ENCODE measurements at places on chromosomes 1 and 21. TPM values are rescaled to one million over a fixed set of nuclear protein-coding genes. Genes with fewer than 3 reads are reported as not detected.

The IFNLR1 gene
- 3.7 TPM for total RNA-seq

DNA sequence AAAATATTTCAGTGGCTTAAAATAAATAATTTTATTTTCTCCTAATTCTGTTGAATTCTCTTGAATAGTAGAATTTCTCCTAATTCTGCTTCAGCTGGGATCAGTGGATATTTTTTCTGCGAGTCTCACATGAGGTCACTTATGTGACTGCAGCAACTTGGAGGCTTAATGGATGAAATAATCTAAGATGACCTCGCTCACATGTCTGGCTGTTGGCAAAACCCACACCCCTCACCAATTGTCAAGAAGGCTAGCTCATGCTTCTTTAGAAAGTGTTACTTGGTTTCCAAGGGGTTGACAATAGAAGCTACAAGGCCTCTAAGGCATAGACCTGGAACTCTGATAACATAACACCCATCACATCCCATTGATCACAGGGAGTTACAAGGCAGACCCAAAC lies 156.9 kb upstream of the DPYD start:
- no peak for DNase-seq
- H3K27me3 ChIP-seq = no peaks in the 10 kb centered on the region
- no peak overlapping the region for H3K27ac ChIP-seq
- H3K4me3 ChIP-seq = no peak overlapping the region

The TCP10L gene
- not detected for total RNA-seq

DNA sequence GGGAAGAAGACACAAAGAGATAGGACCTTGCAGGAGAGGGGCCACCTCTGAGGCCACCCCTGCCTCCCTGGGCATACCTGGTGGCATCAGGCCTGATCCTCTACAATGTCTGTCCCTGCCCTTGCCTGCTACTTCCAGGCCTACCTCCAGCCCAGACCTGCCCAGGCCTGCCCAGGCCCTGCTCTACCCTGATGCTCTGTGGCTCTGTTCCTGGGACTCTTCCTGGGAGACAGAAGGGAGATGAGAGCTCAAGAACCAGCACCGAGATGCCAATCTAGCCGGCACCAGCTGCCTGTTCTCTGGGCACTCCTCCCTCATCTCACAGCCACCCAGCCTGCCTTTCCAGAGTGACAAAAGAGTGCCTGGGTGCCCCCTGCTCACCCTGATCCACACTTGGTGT lies 2.7 kb downstream of the CELF3 start:
- H3K27me3 ChIP-seq = no peaks in the 10 kb centered on the region
- no peak for DNase-seq
- H3K36me3 ChIP-seq = no peaks in the 10 kb centered on the region
- no peak overlapping the region for H3K4me3 ChIP-seq

DNA sequence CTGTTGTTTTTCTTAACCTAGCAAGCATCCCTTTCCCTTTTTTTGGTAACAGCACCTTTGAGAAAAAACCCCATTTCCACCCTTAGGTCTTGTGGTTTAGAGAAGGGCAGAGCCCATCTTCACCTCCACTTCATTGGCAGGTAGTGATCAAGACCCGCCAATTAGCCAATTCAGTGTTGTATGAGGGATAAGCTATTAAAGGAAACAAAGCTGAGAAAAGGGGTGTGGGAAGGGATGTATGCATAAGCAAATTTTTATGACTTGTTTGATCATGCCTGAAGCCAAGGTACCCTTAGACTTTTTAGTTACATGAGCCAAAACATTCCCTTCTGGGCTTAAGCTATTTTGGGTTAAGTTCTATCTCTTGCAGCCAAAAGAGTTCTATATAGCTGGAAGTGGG lies 3.6 kb upstream of the ZNF697 start:
- H3K27ac ChIP-seq = no peak overlapping the region
- H3K27me3 ChIP-seq = no peaks in the 10 kb centered on the region
- H3K4me1 ChIP-seq = peaks cover 13% of the 10 kb centered on the region
- H3K4me3 ChIP-seq = no peak overlapping the region
- no peak for DNase-seq

DNA sequence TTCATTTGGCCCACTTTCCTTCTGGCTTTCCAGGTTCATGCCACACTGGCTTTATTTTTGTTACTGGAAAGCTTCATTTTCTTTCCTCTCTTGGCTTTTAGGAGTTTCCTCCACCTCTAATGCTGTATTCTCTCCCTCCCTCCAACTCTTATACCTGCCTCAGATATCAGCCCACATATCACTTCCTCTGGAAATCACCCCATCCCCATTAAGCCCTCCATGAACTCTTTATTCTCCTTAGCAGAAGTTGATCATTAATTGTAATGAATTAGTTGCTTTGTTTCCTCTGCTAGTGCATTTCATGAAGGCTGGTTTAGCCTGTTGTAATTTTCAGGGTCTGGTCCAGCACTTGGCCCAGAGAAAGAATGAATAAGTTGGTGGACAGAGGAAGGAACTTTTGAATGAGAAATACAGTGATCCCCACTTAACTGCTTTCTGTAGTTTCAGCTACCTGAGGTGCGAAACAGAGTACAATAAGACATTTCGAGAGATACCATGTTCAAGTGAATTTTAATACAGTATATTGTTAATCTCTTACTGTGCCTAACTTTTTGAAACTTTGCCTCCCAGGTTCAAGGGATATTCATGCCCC lies 1.7 kb downstream of the SOAT1 start:
- peak overlapping the region; percentile 77 for H3K4me3 ChIP-seq
- H3K27me3 ChIP-seq = no peaks in the 10 kb centered on the region
- no peaks in the 10 kb centered on the region for H3K36me3 ChIP-seq
- DNase-seq = no peak
- H3K4me1 ChIP-seq = peaks cover 66% of the 10 kb centered on the region
- H3K27ac ChIP-seq = peak overlapping the region; percentile 97

The NBPF4 gene
- total RNA-seq = not detected

- no peak overlapping the region for H3K27ac ChIP-seq
- no peaks in the 10 kb centered on the region for H3K36me3 ChIP-seq
- H3K4me3 ChIP-seq = no peak overlapping the region
Measured at GRCh38 chr1:5637171-5637570, 355.1 kb downstream of the NPHP4 start.

The SPRR1B gene
- total RNA-seq = not detected

- H3K4me3 ChIP-seq = no peak overlapping the region
- H3K27me3 ChIP-seq = no peaks in the 10 kb centered on the region
- H3K27ac ChIP-seq = no peak overlapping the region
- no peak for DNase-seq
Measured at GRCh38 chr21:28833182-28833581, 159.5 kb downstream of the LTN1 start.

DNA sequence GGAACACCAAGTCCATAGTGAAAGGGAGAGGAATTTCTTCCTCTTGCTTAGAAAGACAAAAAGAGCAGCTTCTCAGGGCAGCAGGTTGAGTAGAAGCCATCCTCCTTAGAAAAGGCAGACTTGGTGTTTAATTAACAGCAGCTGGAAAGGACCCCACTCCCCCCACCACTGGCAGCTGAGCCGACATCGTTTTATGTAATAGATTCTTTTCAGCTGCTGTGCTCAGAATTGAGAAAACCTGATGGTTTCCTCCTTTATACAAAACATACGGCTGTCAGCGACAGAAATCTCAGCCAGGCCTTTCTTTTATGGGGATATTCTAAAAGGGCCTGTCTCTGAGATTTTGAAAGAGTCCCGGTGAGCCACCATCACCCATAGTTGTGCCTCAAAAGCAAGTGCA lies 49.9 kb downstream of the MAN1C1 start:
- no peak overlapping the region for H3K4me3 ChIP-seq
- H3K36me3 ChIP-seq = no peaks in the 10 kb centered on the region
- peaks cover 2% of the 10 kb centered on the region for H3K4me1 ChIP-seq
